ENCODE measurements at places on chromosomes 2 and 18.
A peak's percentile ranks its signal among the peaks of the same experiment; 100 is the strongest.

GRCh38 chr2:96131152-96131812 lies 7.0 kb downstream of the ASTL start:
- peak; percentile 63 for DNase-seq

DNA sequence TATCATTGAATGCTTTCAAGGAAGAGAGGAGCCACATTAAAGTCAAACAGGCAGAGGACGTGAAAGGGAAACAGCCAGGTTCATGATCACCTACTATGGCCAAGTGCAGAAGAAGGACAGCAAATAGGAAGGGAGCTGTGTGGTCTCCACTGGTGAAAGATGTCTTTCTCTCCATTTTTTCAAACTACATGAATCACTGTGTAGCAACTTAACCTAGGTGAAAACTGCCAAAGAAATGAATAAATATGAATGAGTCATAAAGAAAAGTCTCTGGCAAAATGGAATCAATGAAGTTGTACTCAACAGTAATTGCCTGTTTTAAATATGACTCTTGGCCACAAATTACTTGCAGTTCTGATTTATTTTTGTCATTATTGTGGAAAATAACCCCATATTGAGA lies 452.6 kb upstream of the PKDCC start:
- DNase-seq = no peak

DNA sequence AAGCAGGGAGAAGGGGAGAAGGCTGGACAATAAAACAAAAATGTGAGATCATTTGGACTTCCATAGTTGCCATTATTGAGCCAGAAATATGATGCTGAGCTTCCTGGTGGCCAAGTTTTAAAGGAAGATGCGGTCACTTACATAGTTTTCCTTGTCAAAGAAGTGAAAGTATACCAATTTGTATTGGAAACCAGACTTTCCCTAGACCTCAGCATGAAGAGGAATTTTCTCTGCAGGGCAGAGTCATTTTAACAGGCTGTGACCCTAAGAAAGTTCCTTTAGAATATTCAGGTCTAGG lies 111.0 kb downstream of the GATA6 start:
- no peak for DNase-seq

- DNase-seq = no peak
These were observed 79.1 kb downstream of the PLCL1 start for GRCh38 chr2:197883354-197884032.

DNA sequence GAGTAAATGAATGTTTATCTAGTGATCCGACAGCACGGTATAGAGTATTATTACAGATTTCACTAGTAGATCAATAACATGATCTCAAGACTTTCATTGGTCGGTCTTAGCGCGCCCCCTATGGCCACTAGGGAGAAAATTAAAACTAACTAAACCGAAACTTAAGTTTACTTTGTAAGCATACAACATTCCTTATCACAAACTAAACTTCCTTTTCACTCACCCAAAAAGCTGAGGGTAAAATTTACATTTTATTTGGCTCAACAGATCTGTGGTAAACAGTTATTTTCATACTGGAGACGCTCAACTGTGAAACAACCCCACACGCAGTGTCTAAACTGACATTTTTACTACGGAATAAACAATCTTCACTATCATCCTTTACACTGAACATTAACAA lies 215.6 kb upstream of the MAP2 start:
- DNase-seq = peak; percentile 27

- DNase-seq = no peak
These were observed 905.6 kb downstream of the TSN start for GRCh38 chr2:122660786-122661634.
